ENCODE measurements at places on chromosomes 1 and 21.

DNA sequence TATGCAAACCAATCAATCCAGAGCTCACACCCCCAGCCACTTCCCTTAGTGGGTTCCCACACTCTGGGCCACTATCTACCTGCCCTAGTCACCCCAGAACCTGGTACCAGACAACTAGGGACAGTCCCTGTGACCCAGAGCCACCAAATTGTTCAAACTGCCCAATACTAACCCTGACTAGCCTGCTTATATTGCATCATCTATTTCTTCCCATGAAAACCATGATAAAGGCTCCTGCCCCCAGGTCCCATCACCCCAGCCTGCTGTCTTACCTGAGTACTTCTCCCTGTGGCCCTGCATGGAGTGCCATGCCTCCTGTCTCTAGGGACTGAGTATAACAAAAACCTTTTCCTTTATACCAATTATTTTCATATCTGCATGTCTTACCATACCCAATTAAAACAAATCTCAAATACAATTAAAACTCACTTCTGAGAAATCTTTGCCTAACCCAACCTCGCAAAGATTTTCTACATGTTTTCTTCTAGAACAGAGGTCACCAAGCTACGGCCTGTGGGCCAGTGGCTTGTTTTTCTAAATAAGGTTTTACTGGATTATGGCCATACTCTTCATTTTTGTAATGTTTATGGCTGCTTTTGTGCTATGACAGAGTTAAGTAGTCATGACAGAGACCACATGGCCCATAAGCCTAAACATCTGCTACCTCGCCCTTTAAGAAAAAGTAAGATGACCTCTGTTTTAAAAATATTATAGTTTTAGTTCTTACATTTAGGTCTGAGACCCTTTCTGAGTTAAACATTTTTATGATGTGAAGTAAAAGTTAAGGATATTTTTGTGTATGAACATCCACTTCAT is 31.0 kb upstream of the NID1 start:
- DNase-seq, result no peak

- DNase-seq, result no peak
Measured at GRCh38 chr21:43767498-43767983, 8.6 kb downstream of the CSTB start.

DNA sequence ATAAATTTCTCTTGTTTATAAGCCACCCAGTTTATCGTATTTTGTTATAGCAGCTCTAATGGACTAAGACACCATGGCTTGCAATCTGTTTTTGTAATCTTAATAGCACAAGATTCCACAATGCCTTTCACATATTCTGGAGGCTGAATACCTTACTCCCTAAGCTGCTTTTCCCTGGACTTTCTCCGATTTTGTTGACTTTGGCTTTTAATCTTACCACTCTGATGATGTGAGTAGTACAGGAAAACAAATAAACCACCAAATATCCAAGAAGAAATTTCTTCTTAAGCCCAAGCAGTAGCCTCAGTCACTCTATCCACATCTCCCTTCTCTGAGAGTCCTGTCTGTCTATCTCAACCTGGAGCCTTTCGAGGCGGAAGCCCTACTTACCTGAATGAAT is 838.6 kb downstream of the LTN1 start:
- DNase-seq, result no peak

DNA sequence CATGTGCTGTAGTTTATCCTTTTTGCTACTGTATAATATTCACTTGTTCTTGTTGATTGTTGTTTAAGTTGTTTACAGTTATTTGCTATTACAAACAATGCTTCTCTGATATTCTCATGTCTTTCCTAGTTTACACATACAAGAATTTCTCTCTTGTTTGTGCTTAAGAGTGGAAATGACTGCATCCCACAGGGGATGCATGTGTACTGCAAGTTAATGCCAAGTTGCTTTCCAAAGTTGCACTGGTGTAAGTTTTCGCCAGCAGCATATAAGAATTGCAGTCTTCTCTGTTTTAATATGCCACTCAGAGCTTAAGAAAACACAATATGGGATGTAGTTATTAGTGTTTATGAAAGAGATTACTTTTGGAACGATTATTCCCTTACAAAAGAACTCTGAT is 97.7 kb downstream of the NEK7 start:
- DNase-seq, result no peak

DNA sequence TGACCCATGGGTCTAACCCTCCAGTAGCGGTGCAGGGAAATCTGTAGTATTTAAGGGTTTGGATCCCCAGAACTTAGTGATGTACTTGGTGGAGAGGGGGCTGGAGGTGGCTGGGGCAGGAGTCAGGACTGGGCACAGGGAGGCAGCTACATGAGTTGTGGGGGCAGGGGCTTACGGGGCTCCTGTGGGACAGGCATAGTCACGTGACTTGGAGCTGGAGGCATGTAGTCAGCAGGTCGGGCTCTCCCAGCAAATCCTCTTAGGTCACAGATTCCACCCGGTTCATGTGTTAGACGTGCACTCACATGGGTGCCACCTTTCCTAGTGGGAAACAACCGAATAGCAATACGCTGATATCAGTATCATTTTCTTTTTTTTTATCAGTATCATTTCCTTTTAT is 112.1 kb downstream of the PCP4 start:
- no peak for DNase-seq

DNA sequence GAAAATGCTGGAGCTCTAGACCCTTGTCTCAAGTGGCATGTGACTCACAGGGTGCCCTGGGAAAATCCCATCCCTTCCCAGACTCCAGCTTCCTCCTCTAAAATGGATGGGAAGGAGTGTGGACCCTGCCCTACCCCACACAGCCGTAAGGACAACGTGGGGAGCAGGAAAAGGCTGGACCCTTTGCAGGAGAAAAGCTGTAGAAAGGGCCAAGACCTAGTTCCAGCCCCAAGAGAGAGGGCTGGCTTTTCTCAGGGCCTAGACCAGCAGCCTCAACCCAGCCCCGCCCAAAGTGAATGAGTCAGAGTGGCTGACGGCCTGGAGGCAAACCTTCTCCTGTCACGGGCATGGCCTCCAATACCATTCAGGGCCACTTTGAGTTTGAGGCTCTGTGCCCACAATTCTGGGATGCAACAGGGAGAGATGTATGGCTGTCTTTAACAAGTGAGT is 1.1 kb downstream of the LAMB3 start:
- no peak for DNase-seq

DNA sequence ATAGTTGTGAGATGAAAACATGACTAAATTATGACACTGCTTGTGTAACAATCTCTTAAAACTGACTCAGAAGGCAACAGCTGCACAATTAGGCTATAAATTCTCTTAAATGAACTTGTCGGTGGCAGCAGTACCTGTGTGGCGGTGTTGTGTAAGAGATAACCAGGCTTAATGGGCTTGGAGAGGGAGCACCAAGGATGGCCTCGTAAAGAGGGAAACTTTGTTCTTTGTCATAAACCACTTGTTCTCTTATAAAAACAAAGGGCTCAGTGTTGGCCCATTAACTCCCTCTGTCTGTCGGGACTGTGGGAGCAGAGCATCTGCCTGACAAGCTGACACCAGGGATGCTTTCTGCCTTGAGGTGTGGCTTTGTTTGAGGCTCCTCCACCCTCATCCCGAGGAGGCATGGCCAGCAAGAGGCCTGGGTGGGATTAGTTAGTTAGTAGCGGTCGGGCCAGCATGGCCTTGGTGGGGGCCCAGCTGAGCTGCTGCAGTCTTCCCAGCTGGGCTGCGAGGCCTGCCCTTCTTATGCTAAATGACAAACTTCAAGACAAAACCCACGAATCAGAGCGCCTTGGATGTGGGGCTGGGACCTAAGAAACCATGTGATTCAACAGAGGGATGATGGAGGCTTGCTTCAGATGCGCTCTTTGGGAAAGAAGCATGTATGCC is 171.4 kb downstream of the CAMTA1 start:
- no peak for DNase-seq

DNA sequence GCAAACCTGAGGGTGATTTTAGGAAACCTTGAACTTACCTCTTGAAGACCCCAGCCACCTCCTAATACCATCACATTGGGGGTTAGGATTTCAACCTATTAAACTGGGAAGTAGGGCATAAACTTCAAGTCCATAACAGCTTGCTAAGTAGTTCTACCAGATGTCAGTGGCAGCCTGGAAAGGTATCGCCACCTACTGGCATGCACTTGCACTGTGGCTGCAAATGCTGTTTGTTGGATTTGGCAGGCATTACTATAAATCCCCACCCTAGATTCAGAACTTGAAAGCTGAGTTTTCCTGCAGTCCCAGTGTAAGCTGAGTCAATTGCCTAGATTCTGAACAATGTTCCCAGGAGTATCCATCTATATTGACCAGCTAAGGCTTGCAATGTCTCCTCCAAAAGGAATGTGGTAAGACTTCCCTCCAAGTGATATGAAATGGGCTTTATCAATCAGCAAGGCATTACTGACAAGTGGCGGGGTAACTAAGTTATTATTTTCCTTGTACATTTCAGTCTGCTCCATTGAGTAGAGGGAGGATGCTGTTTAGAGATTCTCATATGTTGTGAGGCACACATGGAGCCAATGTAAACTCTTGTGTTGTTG is 474.5 kb downstream of the PTPRC start:
- no peak for DNase-seq

DNA sequence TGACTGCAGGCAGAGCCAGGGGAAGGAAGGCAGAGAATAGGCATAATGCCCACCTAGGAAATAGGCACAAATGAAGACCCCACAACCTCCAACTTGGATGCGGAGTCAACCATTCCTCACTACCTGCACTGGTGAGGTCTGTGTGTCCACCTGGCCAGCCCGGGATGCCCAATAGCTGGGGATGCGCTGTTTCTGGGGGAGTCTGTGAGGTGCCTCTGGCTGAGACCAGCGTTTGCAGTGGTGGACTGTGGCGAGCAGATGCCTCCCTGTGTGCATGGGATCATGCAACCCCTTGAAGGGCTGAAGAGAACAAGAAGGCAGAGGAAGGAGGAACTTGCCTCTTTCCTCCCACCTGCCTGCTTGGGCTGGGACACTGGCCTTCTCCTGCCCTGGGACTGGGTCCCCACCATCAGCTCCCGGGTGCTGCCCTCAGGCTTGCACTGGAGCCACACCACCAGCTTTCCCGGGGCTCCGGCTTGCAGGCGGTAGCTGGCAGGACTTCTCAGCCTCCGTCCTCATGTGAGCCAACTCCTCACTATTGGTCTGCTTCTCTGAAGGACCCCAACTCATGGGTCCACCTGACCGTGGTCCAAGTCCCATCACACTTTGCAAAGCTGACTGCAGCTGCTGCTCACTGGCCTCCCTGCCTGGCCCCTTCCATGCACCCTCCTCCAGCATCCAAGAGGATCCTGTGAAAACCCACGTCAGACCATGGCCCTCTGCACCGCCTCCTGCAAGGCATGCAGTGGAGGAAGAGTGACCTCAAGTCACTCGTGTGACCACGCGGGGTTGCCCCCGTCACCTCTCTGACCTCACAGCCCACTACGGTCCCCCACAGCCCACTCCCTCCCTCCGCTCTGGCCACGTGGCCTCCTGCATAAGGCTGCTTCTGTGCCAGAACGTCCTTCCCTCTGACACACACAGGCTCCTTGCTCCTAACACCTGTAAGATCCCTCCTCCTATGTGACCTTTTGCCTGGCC is 2.7 kb upstream of the PDE9A start:
- no peak for DNase-seq

GRCh38 chr1:34914958-34915357 is 14.5 kb downstream of the DLGAP3 start:
- no peak for DNase-seq

- DNase-seq, result no peak
Measured at GRCh38 chr1:202259705-202260104, 66.1 kb downstream of the LGR6 start.

DNA sequence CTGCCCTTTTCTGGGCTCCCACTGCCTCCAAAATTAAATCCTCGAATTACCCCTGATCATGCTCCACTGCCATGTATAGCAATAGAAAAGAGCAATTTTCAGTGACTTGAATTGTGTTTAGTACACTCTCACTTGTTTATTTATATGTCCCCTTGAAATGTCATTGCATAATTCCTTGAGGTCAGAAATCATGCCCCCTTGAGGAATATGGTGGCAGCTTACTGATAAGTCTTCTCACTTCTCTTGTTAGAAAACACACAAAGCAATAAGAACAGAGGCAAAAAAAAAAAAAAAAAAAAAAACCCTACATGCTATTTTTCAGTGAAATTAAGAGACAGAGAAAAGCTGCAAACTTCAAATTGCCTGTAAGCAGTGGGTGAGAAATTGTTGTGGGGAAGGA is 37.5 kb downstream of the GPR88 start:
- no peak for DNase-seq

GRCh38 chr1:94974241-94974640 is 47.3 kb upstream of the CNN3 start:
- no peak for DNase-seq

All from NCI-H2029 (cell line).